ENCODE measurements at places on chromosomes 5 and 9.

DNA sequence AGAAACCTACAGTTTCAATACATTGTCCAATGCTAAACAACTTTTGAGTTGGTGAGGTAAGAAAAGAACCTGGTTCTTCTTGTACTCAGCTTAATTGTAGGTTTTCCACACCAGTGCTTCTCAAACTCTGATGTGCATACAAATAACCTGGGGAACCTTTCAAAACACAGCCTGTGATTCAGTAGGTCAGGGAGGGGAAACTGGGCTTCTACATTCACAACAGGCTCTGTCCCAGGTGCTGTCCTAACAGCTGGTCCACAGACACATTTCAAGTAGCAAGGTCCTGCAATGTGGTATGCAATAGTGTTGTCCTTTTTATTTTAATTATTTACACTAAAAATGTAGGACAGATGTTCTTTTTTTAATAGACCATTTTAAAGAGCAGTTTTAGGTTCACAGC is 47.4 kb upstream of the SNCAIP start:
- no peak for DNase-seq

GRCh38 chr9:12699529-12699928 is 6.3 kb downstream of the TYRP1 start:
- no peak for DNase-seq

DNA sequence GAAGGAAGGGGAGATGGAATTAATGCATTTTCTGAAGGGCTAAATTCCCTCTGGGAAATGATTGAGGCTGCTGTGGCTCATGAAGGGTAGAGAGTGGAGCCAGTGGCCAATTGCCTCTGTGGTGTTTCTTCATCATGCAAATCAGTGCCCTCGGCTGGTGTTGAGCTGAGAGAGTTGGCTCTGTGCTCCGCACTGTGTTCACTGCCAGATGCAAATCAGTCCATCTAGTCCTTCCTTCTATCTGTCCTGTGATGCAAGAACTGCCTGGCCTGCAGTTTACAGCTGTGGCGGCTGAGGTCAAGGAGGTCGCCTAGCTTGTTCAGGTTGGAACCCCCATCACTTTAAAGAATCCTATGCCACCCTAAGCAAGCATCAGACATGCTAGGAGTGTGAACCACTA is 6.0 kb downstream of the TMEM171 start:
- DNase-seq = no peak

GRCh38 chr9:124415852-124416484 is 726 bp upstream of the PSMB7 start:
- DNase-seq = no peak

DNA sequence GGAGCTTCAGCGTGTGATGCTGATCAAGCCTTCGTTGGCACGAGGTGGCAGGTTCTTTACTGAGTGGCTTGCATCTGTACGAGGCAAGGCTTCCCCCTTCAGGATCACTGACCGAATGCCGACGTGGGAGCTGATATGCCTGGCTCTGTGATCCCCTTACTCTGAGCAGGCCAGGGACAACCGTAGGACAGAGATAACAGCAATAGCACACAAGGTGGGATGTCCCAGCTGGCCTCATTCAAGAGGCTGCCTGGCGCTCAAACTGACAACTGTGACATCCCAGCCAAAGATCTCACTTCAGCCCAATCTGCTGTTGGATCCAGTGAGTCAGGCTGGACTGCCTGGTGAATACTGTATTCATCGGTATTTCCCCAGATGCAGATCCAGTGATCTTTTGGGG is 199.4 kb upstream of the PANK3 start:
- no peak for DNase-seq

GRCh38 chr9:36323926-36324325 is 65.7 kb upstream of the GNE start:
- DNase-seq = no peak

DNA sequence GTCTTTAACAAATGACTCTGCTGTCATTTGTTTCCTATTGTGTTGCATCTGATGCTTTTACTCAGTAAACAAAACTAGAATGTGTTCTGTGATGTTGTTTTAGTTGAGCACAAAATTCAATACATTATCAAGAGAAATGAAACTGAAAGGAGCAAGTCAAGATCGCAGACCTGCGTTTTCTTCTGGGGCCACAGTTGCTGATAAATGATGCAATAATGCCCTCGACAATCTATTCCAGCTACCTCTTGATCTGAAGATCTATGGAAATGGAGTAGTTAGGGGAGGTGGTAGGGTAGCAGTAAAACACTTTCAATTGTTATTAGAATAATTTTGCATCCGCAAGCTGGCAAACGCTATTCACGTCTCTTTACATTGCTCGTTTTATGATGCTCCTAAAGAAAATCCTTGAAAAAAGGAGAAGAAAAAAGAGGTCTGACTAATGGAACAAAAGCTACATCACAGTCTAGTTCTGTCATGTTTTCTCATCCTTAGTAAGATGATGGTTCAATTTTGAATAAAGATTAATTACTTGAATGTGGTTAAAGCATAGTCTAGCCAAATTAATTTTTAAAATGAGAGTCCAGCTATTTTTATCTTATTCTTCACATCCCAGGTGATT is 1.6 kb downstream of the ZNF366 start:
- no peak for DNase-seq

DNA sequence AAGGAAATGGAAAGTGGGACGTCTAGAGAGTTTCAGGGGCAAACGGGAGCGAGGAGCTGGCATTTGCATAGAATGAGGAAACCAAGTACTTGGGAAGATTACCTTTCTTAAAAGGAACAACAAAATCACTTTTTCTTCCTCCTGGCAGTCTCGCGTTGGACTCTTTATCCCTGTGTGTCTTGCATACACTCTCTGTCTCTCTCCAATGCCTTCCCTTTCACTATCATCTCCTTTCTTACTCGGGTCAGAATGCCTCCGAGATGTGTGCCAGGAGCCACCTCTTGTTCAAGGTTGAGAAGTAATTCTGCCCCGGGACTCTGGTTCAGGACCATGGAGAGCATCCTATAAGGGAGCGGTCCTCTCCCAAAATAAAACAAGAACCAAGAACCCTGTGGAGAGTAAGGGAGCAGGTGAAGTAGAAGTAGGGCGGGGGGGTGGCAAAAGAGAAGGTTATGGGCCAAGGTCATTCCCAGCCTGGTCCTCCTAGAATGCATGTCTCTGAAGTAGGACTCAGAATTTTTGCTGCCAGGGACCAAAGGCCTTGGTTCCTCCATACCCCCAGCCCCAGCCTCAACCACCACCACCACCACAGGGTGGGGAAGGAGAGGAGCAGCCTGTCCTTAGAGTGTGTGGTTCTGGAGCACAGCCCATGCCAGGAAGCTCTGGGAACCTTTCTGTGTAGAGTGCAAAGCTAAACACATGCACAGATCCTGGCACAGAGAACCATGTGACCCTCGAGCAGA is 72.1 kb upstream of the ARAP3 start:
- no peak for DNase-seq

GRCh38 chr5:173917788-173918786 is 29.9 kb downstream of the CPEB4 start:
- DNase-seq = peak; percentile 5

- no peak for DNase-seq
Observed at GRCh38 chr5:154850255-154851062, at the start of gene FAXDC2. TSS of gene FAXDC2 (minus strand) at chr5:154850603. CDS start at chr5:154838178, 12,425 bp downstream.

- DNase-seq = no peak
Observed at GRCh38 chr9:79939819-79940218, 368.1 kb downstream of the TLE4 start.

GRCh38 chr5:17090839-17091238 is 126.6 kb upstream of the BASP1 start:
- no peak for DNase-seq

DNA sequence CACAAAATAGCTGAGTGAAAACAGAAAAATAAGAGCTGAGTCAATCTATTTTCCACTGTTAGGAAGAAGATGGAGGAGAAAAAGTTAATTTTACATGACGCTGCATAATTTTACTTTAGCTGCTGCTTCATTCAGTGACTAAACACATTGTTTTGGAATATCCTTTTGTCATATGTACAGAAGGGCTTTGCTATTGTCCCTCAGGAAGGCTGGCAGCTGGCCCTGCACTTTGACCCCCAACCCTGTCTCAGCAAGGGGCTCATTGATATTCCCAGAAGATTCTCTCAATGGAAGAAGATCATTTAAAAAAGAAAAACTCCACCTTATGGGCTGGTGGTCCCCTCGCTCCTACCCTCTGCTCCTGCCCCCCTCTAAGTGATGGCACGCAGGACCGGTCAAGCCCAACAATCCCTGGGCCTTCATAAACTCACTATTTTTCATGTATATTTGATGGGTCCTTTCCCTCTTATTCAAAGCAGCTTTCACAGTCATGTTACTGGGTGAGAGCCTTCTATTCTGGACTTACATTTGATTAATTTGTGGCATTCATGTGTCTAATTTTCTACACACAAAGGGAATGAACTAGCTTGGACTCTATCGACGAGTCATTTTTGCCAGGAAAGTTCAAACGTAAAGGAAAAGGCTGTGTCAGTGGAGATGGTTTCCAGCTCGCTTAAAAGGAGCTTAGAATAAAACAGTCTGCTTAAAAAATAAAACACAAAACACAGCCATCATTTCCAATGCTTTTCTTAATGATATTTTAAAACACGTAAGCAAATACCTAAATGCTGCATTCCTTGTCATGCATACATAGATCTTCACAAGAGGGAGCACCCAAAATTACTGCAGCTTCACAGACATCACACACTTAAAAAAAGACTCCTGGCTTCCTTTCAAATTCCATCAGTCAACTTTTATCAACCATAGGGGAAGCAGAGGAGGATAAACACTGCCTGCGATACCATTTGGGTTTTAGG is 104.7 kb downstream of the EFNA5 start:
- no peak for DNase-seq

- no peak for DNase-seq
Observed at GRCh38 chr9:21933865-21934264, 60.3 kb downstream of the CDKN2A start.

GRCh38 chr9:29625292-29625731 is 2052.0 kb upstream of the C9orf72 start:
- no peak for DNase-seq

- no peak for DNase-seq
Observed at GRCh38 chr9:70602321-70603019, 188.0 kb upstream of the KLF9 start.

DNA sequence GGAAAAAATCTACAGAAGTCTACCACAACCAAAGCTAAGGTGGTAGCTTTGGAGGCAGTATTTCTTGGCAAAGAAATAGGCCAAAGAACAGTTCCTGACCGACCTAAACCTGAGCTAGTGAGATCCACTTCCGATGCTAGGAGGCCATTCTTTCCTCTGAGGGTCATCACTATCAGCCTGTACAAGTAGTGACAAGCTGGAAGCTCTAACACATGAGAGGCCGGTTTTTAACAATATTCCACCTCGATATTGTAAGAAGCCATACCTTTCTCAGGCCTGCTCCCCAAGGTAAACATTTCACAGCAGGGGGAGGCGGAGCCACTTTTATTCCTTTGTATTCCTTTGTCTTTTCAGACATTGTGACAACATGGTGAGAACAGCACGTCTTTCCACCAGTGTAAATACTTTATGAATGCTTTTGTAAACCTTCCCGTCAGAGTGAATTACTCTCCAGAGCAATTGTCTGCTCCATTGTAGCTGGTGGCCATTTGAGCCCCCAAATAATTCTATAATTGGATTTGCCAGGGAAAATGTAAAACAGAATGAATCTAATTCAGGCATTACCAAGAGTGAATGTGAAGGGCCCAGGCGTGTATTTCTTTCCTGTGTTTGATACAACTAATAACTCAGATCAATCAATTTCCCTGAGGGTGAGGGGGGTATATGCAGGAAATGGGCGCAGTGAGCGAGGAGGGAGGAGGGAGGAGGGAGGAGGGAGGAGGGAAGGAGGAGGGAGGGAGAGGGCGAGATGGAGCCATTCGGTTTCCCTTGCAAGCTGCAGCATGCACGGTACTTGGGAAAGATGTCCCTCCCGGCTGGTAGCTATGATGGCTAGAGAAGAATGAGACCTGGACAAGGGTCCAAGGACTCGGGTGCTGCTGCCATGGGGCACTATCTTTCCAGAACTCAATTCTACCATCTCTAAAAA is 166.6 kb downstream of the CDK5RAP2 start:
- no peak for DNase-seq

DNA sequence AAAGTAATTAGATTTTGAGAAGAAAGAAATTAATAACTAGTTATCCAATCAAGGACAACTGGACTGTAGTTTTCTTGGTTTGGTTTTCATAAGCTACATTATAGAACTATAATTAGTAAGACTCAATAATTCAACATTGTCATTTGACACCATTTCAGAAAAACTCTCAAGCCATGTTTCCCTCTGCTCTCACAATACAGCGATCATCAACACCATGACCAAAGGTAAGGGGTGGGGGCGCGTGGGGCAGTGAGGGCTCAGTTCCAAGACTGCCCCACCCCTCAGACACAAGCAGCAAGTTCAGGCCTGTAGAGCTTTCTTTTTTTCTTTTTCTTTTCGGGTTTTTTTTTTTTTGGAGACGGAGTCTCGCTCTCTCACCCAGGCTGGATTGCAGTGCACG is 6.4 kb downstream of the CMBL start:
- DNase-seq = no peak

DNA sequence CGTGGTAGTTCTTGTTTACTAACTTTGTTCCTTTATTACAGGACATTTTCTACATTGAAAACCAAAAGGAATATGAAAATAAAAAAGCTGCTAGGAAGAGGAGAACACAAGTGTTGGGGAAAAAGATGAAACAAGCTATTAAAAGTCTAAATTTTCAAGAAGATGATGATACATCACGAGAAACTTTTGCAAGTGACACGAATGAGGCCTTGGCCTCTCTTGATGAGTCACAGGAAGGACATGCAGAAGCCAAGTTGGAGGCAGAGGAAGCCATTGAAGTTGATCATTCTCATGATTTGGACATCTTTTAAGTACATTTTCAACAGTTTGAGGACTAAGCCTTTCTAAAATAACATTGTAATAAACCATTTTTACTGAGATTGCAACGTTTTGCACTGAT is 23.8 kb downstream of the PHAX start:
- DNase-seq = no peak

DNA sequence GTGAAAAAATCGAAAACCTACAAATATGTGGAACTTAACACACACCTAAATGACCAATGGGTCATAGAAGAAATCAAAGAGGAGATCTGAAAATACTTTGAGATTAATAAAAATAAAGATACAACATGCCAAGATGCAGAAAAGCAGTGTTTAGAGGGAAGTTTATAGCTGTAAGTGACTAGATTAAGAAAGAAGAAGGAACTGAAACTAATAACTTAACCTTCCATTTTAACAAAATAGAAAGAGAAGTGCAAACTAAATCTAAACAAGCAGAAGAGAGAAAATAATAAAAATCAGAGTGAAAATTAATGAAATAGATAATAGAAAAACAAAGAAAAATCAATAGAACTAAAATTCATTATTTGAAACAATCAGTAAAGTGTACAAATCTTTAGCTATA is 103.0 kb upstream of the MAMDC2 start:
- no peak for DNase-seq

GRCh38 chr5:131323378-131323777 is 59.5 kb downstream of the CDC42SE2 start:
- no peak for DNase-seq

GRCh38 chr9:127353882-127354281 is 43.1 kb upstream of the SLC2A8 start:
- DNase-seq = no peak
